ENCODE measurements at places on chromosomes 7 and 10.

DNA sequence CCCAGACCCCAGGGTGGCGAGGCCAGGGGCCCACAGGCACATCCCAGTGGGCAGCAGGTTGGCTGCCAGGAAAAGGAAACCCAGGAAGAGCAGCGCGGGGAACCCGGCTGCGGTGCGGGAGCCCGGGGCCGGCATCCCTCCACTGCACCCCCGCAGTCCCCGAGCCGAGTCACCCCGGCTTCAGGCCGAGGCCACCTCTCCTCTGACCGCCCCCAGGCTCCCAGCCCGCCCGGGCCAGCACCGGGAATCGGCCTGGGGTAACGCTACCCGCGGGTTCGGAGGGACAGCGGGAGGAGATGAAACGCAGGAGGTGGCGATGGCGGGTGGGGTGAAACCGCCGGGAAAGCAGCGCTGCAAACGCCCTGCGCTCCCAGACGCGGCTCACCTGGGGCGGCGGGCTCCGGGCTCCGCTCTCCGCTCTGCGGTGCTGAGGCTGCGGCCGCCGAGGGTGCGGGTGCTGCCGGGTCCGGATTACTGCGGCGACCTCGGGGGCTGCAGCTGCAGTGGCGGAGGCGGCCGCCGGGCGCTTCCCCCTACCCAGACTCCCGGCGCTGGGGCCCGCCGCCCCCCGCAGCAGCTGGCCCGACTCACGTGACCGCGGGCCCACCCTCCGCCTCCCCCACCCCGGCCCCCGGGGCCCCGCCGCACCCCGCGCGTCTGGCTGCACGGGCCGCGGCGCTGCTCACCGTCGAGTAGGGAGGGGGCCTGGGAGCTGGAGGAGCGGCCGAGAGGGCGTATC is at the start of gene SCRN1:
TSS of gene SCRN1 (minus strand) at position 545 of the 739 bp plus-strand sequence. CDS start 20,734 bp downstream, outside the sequence.
- DNase-seq: no peak

DNA sequence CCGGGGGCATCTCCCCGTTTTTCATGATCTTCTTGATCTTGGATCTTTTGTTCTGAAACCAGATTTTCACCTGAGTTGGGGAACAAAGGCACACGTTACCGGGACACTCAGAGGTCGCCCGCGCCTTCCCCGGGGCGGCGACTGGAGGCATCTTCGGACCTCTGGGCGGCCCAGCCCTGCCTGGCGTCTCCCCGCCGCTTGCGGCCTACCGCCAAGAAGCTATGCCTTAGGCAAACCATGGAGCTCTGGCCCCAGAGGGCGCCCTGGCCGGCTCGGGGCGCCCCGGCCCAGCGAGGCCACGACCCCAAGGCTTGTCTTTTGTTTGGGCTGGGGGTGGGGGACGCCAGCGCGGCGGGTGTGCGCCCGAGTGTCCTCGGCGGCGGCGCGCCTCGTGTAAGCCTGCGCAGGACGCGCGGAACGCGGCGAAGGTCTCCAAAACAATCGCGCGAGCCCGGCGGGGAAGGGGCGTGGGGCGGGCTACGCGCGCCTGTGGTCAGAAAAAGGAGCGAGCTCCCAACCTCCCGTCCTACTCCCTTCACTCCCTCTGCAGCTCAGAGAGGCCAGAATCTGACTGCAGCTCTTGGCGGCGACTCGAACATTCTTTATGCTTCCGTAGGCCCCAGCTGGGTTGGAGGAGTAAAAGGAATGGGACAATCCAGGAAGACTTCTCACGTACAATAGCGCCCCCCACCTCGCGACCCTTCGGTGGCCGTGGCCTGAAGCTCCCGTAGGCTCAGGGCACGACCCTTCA is 3.5 kb downstream of the DLX5 start:
- DNase-seq: no peak

GRCh38 chr7:29204491-29205272 is 10.1 kb downstream of the CHN2 start:
- DNase-seq: no peak

GRCh38 chr7:54349229-54349628 is 192.9 kb upstream of the VSTM2A start:
- no peak for DNase-seq

- no peak for DNase-seq
These were observed 3.8 kb downstream of the NKX2-3 start for GRCh38 chr10:99536338-99537085.

GRCh38 chr10:9554321-9554720 is 1463.4 kb upstream of the CELF2 start:
- DNase-seq: no peak

DNA sequence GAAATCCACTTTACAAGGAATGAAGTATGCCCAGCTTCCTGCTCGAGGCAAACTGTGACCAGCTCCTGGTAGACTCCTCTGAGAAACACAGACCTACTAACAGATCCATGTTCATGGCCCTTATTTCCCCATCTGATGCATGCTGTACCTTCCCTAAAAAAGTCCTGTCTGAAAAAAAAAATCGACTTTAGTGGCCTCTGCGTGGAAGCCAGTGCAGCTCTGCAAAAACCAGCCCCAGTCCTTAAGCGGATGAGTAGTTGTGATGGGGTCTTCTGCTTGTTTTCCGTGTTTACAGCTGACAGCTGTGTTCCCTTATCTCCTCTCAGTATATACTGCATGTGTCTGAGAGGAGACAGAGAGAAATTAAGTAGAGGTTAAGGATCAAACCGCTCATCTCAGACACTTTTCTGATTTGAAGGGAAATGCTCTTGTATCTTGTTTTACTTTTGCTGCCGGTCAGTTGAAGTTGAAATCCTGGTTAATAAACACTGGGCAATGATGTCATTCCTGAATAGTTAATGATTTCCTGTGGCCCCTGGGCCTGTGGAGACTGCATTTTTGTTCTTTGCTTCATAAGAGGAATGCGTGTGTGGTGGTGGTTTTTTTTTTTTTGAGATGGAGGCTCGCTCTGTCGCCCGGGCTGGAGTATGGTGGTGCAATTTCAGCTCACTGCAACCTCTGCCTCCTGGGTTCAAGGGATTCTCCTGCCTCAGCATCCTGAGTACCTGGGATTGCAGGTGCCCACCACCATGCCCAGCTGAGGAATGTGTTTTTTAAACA is 67.6 kb downstream of the DOCK1 start:
- no peak for DNase-seq

- no peak for DNase-seq
These were observed 109.6 kb downstream of the SFMBT2 start for GRCh38 chr10:7301006-7301778.

GRCh38 chr7:107900496-107901015 is 9.6 kb downstream of the DLD start:
- no peak for DNase-seq

DNA sequence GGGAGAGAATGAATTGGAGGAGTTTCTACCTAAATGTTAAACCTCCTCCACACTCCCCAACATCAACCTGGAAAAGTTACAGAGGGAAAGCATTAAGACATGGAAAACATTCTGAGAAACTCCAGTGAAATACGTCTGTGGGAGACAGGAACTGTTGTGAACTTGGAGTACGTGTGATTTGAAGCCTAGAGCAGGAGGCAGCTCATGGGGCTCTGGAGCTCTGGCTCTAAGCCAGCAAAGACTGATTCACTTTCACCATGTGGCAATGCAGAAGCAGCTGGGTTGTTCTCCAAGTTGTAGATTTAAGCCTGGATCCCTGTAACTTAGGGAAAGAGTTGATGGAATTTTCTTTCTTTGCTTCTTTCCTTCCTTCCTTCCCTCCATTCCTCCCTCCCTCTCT is 503.2 kb downstream of the NRG3 start:
- no peak for DNase-seq

DNA sequence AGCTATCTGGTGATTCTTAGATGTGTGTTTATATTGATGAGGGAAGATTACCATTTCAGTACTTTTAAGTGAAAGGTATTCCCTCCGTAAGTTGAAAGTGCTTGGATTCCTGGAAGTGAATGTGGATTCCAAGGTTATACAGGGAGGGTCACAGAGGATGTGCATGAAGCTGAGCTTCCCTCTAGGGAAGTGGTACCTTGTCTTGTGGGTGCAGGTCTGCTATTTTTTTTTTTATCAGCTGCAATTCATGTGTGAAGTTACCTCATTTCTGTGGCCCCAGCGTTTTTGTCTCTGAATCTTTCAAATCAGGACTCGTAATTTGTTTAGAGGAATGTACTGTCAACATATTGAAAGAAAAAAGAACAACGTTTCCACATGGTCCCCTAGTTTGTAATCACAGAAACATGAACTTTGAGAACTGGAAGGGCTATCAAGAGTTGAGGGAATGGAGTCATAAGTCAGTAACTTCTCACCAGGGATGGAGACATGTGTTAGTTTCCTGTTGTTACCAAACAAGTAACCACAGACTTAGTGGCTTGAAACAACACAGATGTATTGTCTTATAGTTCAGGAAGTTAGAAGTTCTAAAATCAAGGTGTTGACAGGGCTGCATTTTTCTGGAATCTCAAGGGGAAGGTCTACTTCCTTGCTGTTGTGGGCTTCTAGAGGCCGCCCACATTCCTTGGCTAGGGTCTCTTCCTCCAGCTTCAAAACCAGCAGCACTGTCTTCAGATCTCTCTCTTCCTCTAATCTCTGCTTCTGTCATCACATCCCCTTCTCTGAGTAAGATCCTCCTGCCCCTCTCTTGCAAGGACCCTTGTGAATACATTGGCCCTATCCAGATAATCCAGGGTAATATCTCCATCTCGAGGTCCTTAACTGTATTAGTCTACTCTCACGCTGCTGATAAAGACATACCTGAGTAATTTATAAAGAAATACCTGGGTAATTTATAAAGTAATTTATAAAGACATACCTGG is 64.4 kb downstream of the RAB18 start:
- DNase-seq: no peak

DNA sequence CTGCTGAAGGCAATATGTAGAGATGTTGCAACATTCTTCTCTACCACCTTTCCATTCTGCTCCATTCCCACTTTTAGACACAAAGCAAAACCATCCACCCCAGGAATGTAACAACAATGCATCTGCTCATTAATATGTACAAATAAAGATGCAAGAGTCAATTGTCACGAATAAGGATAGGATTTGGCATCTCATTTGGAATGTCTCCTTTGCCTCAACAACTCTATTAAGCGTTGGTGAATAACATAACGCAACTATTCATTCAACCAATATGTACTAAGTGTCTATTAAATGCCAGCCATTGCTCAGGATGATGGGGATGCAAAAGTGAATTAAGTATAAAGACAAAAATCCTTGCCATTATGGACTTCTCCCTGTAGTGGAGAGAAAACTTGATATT is 152.1 kb downstream of the JAZF1 start:
- no peak for DNase-seq

Data from activated CD8-positive, alpha-beta memory T cell treated with anti-CD3 and anti-CD28 coated beads for 1 hour (primary cell).